ENCODE measurements at places on chromosomes 5 and 9.

GRCh38 chr9:126777733-126778132, 27.1 kb upstream of the ZBTB43 start:
- no peak for DNase-seq

- DNase-seq: no peak
Observed at GRCh38 chr5:80225189-80225933, 30.5 kb downstream of the SERINC5 start.

DNA sequence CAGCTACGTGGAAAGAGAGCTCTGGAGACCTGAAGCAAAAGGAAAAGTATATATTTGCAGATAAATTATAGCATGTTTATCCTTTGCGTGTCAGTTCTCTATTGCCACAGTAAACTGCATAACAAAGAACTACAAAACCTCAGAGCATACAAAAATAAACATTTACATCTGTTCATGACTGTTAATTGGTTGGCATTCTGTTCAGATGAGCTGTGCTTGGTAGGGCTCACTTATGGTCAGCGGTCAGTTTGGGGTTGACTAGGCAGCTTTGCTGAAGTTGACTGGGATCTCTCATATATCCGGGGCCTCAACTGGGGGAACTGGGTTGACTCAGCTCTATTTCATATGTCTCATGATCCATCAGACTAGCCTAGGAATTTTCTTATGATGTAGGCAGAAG, 257.7 kb downstream of the TLE1 start:
- no peak for DNase-seq

GRCh38 chr9:127606043-127606442, 6.0 kb upstream of the STXBP1 start:
- DNase-seq: no peak

GRCh38 chr9:120683150-120683549, 31.1 kb downstream of the MEGF9 start:
- no peak for DNase-seq

DNA sequence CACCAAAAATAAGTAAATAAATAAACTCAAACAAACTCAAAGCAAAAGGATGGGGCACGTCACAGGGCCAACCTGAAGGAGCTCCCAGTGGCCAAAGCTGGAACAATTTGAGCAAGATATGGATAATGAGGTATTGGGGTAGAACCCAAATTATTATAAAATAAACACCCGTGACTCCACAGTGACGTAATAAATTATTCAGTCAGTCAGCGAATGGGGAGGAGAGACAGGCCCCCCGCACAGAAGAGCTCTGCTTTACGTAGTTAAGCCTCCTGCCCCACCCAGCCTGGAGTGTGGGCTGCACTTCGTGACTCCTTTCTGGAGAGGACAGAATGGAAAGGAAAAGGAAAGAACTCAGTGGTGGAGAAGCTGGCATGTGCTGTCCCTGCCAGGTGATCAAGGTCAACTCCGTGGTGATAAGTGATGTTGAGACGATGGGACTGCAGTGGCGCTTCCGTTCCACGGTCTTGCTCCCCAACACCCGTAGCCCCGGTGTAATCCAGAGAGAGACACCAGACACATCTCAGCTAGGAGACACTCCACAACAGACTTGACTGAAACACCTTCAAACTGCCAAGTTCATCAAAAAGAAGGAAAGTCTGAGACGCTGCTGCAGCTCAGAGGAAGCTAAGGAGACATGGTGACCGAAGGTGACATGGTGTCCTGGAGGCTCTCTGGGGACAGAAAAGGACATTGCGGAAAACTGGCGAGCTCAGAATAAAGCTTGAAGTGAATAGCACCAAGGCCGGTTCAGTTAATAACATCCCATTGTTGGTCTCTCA, 83.3 kb upstream of the COL5A1 start:
- DNase-seq: no peak

DNA sequence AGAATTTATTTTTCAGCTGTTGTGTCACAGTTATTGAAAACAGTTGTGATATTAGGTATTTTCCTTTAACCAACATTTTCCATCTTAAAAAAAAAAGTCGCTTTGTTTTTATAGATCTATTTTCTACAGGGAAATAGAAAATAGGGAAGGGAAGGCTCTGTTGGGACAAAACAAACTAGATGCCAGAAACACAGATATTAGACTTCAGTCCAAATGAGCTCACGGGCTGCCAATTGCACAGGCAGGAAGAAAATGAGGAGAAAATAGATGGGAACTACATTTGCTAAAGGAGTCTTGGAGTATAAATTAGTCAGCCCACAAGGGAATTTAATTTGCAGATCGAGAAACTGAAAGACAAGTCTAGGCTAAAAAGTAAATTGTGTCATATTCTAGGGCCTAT, 21.4 kb upstream of the ISOC1 start:
- DNase-seq: no peak

- no peak for DNase-seq
Observed at GRCh38 chr9:18837402-18837801, 195.6 kb downstream of the SAXO1 start.

DNA sequence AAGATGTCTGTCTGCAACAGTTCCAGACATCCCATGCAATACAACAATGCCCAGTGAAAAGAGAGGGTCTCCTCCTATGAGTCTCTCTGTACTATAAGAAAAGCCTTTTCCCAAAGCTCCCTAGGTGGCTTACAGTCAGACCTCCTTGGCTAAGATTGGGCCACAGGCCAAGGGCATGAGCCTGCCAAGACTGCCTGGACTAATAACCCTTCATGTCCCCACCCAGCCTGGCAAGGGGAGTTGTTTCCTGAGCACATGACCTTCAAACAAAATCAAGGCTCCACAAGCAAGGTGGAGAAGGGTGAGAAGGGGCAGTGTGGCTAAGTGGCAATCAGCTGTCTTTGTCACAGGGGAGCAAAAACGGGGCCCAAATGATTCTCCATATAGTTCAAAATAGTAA, 75.6 kb upstream of the ZSWIM6 start:
- DNase-seq: no peak

- DNase-seq: no peak
Observed at GRCh38 chr5:165224366-165225045, 1719.1 kb downstream of the MAT2B start.

GRCh38 chr5:139671096-139671841, 23.1 kb downstream of the CXXC5 start:
- no peak for DNase-seq

DNA sequence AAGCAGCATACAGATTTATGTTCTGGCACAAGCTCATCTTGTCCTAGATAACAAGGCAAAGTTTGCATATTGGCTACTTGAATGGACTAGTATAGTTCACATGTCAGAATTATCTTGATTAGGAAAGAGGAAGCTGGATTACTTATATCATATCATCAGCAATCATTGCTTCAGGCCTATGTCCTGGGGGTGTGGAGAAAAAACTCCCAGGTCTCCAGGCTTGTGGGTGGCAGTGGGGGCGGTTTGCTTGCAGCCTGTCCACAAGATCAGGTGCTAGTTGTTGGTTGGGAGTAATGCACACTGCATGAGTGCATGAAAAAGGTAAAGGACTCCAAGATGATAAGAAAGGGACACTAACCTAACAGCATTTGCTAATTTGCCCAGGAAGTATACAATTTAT, 326.4 kb upstream of the PDE4D start:
- DNase-seq: no peak

DNA sequence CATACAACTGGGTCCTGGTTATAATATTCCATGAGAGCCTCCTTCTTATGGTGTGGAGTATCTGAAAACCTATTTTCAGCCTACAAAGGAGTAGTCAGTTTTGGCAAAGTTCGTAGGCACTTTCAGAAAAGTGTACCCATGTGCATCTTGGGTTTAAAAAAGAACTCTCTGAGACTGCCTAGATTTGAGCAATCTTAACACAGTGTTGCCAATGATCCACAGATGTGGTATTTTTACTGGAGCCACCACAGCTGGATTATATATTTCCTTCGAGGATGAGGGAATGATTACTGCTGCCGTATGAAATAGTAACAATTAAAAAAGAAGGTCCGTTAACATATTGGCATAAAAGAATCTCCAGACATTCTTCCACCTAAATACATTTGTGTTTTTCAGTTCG, 1.1 kb downstream of the PALM2AKAP2 start:
- no peak for DNase-seq

- DNase-seq: no peak
Observed at GRCh38 chr5:135441350-135441831, 5.8 kb downstream of the DCANP1 start.

DNA sequence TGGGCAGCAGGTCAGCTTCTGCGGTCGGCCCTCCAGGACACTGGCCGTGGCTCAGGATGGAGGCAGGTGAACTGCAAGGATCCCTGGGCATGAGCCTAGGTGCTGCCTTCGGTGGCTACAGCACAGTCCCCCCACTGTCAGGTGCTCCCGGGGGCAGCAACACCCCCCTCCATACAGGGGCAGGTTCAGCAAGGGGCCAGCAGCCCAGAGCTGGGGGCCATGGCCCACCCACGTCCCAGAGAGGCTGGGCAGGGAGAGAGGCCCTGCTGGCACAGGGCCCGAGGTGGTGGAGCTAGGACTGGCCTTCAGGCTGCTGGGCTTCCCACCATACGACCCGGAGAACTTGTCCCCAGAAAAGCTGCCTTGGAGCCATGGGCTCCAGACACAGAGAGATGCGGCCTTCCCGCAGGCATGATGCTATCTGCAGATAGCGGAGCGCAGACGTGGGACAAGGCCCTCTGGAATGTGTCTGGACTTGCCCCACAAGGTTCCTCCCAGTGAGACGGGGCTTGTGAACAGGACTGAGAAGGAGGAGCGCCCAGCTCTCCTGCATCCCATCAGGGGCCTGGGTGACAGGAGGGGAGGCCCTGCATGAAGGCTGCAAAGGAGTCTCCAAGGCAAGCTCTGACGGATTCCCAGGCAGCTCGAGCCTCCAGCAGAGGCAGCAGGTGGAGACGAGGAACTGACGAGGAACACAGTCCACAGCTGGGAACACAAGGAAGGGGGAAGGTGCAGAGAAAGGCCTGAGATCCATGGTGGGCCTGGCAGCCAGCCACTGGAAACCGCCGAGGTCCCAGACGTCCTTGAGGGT, 111.1 kb downstream of the VAV2 start:
- no peak for DNase-seq

- DNase-seq: no peak
Observed at GRCh38 chr9:125646621-125647100, 60.3 kb downstream of the MAPKAP1 start.

- no peak for DNase-seq
Observed at GRCh38 chr5:138738399-138738798, 14.8 kb upstream of the CTNNA1 start.

GRCh38 chr9:78269784-78270183, 27.1 kb upstream of the PSAT1 start:
- no peak for DNase-seq

GRCh38 chr5:88656221-88656950, 226.6 kb downstream of the MEF2C start:
- no peak for DNase-seq

DNA sequence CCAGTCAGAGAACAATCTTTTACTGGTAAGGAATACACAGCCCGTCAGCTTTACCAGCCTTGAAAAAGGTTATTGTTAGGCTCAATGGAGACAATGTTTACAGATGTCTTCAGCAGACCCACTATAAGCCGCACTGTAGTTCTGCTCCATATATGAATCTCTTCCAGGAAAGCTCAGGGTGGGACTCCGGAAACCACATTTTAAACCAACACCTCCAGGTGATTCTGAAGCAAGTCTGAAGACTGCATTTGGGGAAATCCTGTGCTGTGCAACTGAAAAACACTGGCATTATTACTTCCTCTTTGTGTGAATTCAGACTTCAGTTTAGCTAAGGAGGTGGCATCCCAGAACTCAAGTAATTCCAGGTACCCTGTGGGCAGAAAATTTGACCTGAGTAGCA, 3.5 kb downstream of the GZMK start:
- no peak for DNase-seq

DNA sequence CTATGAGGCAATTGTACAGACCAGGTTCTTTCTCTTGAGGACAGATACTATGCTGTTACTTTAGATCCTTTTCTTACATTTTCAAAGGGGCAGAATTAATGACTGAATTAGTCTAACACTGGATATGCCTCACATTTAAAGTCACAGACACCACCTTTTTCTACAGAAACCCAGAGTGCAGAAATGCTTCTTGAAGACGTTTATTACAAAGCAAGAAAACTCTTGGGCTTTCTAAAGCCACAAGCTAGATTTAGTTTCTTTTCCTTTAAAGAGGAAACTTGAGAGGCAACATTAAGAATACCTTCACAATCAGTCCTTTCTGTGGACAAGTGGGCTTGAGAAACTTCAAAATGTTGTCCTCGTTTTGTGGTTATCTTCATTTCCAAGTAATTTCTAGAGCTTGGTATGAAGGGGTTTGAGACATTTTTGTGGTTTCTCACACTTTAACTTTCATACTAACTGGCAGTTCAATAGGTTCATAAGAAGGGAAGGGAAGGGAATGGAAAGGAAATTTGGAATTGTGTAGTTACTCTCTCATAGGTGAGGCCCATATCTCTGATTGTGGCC, 527.4 kb downstream of the RASEF start:
- no peak for DNase-seq

DNA sequence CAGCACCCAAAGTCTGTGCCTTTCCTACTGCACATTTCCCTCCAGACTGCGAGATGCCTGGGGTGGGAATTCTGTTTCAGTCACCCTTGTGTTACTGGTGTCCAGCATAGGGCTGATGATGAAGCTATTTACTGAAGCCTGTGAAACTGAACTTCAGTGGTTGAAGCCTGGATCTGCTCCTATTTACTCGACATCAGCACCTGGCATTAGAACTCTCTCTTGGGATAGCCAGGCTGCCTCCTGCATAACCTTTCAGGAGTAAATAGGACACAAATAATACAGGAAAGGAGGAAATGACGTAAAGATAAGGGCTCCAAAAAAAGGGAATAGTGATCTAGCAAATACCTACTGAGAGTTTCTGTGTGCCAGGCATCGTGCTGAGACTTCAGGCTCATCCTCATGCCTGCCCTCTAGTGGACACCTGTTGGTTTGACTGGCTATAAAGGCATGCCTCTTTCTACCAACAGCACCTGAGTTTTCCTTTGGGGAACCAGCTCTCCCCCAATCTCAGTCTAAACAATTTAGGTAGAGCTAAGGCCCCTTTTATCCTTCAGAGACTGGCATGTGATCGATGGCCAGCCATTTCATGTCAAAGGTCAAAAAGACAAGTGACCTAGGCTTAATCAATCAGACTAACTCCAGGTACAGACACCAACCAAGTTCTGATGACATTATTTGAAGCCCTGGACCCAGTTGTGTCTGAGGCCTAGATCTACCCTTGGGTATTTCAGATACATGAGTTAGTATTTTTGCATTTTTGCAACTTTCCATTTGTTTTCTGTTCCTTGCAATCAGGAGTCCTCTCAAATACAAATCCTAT, 192.1 kb upstream of the TRIM32 start:
- no peak for DNase-seq

GRCh38 chr5:3509290-3509689, 86.3 kb upstream of the IRX1 start:
- no peak for DNase-seq

- DNase-seq: no peak
Observed at GRCh38 chr5:146574713-146575112, 58.7 kb upstream of the GPR151 start.

DNA sequence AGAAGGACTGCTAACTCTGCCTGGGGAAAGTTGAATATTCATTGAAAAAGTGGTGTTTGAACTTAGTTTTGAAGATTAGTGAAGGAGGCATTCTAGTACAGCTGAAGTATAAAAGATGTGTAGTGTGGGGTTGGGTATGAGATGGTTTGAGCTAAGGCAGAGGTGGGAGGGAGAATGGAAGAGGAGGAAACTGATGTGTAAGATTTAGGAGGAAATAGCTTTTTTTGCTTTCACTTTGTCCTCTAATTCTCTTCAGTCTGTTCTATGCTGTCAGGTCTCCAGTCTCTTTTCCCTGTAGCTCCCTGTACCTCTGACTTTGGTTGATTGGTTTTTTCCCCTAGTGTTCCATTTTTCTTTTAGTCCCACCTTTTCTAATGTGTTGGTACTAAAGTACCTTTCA, 9.0 kb downstream of the CREBRF start:
- DNase-seq: no peak

- DNase-seq: no peak
Observed at GRCh38 chr5:94276751-94277150, 341.7 kb downstream of the KIAA0825 start.
